Activated CD8-positive, alpha-beta memory T cell treated with anti-CD3 and anti-CD28 coated beads for 48 hours (primary cell): ENCODE measurements at places on chromosomes 5 and 9.

DNA sequence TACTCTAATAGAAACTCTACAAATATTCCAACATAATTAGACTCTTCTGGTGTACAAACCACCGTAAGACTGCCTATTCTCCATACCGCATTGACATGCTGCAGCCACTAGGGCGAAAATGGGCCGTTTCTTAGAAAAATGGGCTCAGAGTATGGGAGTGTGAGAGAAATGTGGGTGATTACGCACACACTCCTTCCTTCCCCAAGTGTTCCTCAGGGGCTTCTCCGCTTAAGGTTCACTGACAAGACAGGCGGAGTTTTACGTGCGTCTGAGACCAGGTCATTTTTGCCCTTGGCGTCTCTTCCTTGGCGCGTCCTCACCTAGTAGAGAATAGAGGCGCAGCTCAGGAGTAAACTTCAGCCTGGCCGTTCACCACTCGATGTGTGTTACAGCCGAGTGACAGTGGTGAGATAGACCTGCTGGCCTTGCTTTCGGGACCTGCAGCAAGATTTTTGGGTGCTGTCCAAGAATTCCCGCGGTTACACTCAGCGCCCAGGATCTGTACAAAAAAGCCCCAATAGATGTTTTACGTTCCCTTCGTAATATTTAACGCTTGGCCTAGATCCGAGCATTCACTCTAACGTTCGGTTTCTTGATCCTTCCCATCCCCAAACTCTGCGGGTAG is 1.8 kb upstream of the NTRK2 start:
- DNase-seq: no peak

DNA sequence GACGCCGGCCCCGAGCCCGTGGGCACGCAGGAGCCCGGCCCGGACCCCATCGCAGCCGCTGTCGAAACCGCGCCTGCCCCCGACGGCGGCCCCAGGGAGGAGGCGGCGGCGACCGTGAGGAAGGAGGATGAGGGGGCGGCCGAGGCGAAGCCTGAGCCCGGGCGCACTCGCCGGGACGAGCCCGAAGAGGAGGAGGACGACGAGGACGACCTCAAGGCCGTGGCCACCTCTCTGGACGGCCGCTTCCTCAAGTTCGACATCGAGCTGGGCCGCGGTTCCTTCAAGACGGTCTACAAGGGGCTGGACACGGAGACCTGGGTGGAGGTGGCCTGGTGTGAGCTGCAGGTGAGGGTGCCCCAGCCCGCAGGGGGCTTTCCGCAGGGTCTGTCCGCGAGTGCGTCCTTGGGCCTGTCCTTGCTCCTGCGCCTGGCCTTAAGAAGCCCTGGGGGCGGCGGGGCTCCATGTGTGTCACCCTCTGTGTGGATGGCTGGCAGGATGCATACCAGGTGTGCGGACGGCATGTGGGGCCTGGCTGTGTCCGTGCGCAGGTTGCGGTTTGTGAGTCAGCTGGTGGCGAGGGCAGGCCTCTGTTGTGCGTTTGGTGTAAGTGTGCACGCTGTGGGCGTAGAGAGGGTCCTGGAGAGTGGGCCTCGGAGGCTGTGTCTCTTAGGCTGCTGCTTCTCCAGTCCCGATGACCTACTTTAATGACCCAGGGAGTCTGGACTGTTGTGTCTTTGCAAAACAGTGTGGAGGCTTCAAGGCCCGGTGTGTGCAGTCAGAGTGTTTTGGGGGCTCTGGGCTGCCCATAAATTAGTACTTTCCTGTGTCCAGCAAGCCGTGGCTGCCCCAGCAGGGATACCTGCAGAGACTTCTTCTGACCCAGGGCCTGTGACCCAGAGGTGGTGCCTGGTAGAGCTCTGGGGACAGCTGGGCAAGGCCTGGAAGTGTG is 1.6 kb downstream of the WNK2 start:
- DNase-seq: no peak

DNA sequence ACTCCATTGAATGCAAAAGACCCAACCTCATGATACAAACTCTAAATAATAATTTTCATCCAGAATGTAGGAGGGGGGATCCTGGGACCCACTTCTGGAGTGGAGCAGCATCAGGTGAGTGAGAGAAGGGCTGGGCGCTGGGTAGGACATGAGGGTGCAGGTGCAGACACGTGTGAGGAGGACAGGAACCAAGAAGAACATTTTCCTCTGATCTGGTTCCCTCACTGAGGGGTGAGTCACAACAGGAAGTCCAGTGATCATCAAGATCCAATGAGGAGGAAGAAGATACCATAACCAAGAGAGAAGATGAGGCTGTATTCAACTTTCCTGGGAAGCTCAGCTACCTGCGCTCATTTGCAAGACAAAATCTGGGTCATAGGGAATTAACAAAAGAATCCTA is 57.4 kb downstream of the SFXN1 start:
- no peak for DNase-seq

- no peak for DNase-seq
Observed at GRCh38 chr5:136129445-136129844, 3.2 kb upstream of the SMAD5 start.

- DNase-seq: no peak
Observed at GRCh38 chr9:73199886-73200285, 48.2 kb downstream of the ANXA1 start.

GRCh38 chr5:17355586-17356346 is 138.3 kb downstream of the BASP1 start:
- DNase-seq: no peak

DNA sequence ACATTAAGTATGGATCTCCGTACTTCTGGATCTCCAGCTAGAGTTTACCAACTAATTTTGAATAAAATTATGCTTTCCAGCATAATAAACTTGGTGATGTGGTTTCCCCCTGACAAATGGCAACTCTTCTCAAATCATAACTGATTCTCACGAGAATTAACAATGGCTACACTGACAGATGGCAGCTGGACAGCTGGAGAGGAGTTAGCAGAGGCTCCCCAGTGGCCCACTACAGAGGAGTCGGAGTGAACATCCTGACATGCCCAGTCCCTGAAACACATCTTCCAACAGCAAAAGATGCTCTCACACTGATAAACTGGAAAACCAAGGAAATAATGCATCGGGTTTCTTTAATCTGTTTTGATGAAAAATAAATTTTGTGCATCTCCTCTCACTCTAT is 239.6 kb downstream of the MAN2A1 start:
- no peak for DNase-seq

- DNase-seq: no peak
Observed at GRCh38 chr9:115850548-115851304, 302.9 kb upstream of the PAPPA start.

GRCh38 chr5:89998519-89999305 is 410.8 kb downstream of the CETN3 start:
- no peak for DNase-seq

DNA sequence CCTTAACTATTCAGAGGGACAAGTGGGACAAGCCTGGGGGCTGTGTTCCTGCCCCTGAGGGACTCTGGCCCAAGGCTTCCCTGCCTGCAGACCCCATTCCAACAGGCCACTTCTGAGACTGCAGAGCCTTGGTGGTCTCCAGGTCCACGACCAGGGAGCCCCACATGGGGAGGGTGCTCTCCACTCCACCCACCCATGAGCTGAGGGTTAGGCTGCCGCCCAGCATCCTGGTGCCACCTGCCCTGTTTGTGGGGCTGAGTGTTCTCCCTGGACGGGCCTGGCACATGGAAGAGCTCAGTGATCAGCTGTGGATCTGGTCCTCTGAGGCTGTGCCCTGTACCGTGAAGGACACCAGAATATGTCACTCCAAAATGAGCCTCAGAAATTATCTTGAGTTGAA is 2.5 kb upstream of the ABO start:
- no peak for DNase-seq

- DNase-seq: no peak
Observed at GRCh38 chr5:180639741-180640610, 9.4 kb downstream of the FLT4 start.

GRCh38 chr9:38432922-38433510 is 8.8 kb upstream of the IGFBPL1 start:
- no peak for DNase-seq

DNA sequence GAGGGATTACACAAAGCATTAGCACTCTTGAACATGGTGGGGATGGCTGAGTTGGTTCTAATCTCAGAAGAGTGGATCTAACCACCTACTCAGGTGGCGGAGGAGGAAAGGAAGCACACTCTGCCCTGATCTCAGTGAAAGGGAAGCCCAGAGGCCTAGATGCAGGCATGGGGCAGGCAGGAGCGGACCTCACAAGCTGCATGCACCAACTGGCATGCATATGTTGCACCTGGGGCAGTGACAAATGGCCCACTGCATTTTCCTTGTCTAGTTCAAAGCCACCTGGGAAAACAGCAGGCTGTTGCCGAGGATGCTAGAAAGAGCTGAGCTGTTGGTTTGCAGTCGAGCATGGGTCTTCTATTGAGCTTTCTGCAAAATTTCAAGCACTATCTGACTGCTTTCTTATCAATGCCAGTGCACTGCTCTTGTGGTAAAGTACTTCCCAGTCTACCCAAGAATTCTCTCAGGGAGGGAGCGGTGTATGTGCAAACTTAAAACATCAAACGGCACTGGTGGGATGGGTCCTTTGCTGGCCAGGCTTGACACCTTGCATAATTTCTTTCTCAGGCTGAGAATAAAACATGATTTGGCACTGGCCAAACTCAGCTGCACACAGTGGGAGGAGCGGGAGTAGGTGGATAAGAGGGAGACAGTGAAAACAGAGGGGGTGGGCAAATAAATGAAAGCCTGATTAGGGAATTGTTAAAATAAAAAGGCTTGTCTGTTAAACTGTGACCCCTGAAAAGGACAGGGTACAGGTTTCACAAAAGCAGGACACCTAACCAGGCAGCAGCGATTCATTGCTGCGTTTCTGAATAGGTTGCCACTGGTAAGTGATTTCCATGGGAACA is 108.9 kb downstream of the MARCHF3 start:
- no peak for DNase-seq

GRCh38 chr9:130901498-130902203 is 5.0 kb upstream of the QRFP start:
- no peak for DNase-seq

DNA sequence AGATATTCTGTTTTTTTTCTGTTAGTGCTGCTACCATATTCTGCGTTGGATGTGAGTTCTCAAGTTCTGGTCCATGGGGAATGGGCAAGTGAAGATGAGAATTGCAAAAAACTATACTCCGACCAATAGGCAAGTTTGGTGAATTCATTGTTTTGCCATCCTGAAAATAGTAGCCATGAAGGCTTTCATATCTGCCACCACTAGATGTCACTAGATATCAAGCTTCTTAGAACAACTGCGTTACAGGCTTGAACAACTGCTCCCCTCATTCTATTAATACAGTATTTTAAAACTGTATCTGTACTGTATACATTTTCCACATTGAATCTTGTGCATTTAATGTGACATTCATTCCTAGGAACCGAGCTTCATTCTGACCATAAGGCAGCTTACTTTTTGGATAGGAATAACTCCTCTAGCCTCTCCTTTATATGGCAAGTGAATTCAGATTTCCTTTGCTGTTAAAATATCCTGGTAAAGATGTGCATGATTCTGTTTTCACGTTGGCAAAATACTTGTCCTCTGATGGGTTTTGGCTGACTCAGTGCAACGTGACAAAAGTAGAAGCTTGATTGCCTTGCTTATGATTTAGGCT is 163.6 kb downstream of the SREK1 start:
- DNase-seq: no peak

- no peak for DNase-seq
Observed at GRCh38 chr5:96235008-96235910, 197.8 kb downstream of the PCSK1 start.

GRCh38 chr9:90891308-90892040 is 89.9 kb downstream of the SYK start:
- DNase-seq: no peak

- no peak for DNase-seq
Observed at GRCh38 chr9:117149996-117150395, 264.9 kb downstream of the ASTN2 start.

- DNase-seq: no peak
Observed at GRCh38 chr9:131395157-131396098, 1.5 kb downstream of the PRRC2B start.

- no peak for DNase-seq
Observed at GRCh38 chr5:56479696-56480077, 246.6 kb upstream of the ANKRD55 start.

DNA sequence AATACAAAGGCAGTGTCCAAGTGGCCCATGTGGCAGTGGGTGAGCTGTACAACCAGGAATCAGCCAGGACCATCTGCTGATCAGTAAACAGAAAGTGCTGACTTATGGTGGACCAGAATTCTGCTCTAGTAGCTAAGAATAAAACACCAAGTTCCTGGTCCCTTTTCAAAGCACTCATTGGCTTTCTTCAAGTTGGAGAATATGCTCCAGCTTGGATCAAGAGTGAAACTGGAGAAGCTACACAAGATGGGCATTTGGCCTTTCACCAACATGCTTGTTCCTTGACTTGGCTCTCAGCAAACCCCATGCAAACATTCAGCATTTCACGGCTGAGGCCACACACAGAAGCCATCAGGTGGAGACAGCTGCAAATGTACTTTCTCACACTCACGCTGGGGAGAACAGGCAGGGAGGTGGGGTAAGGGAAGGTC is 32.1 kb downstream of the MARCHF3 start:
- no peak for DNase-seq

DNA sequence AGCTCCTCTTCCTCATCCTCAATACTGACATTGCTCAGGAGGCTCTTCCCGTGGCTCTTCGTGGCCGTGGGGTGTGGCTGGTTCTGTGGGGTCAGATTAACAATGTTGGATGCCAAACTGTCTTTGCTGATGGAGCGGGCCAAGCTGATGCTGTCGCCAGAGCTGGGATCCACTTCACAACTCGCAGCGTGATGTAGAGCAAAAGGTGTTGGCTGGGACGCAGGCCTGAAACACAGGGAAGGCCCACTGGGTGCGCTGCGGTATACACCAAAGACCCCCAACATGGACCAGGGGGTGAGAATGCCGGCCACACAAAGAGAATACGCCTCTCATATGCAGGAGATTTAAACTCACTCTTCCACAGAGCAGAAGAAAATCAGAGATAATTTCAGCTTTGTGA is 84.3 kb downstream of the CAMSAP1 start:
- DNase-seq: no peak

DNA sequence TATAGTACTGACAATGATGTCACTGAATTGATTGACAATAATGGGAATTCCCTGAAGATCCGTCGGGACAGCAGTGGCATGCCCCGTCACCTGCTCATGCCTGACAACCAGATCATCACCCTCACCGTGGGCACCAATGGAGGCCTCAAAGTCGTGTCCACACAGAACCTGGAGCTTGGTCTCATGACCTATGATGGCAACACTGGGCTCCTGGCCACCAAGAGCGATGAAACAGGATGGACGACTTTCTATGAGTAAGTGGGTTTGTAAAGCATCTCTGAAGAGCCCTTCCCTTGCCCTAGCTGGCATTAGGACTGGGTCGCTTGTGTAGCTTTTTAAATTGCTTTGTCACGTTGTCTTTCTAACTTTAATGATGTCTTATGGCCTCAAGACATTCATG is 72.7 kb upstream of the WWC1 start:
- DNase-seq: no peak

DNA sequence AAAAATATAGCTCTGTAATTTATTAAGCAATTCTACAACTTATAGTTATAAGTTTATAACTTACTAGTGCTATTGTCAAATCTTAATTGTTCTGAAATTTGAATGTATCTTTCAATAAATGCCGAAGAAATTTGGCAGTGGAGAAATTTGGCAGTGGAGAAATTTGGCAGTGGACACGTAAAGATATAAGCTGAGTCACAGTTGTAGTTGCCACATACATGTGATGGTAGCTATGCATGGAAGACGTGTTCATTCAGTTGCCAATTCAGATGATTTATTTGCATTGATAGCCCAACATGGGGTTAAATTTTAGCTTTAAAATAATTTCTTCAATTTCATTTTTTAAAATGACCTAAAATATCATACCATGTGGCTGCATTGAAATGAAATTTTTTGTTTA is 127.8 kb upstream of the NR4A3 start:
- no peak for DNase-seq

- peak; percentile 40 for DNase-seq
Observed at GRCh38 chr9:128412120-128412790, 8.4 kb upstream of the CERCAM start.
